Subcutaneous adipose tissue (tissue), 4 donors: ENCODE measurements at places on chromosomes 5 and 9. TPM values are rescaled to one million over a fixed set of nuclear protein-coding genes. Genes with fewer than 3 reads are reported as not detected.

Gene DCTN3
- total RNA-seq: 57.5 TPM

Gene PHF24
- not detected for total RNA-seq

Gene PLEKHG4B
- under 0.01 TPM for total RNA-seq

Gene PCDHGA2
- total RNA-seq: 6.5 TPM
